ENCODE measurements at places on chromosomes 16 and 17. TPM values are rescaled to one million over a fixed set of nuclear protein-coding genes. Genes with fewer than 3 reads are reported as not detected.

The SHCBP1 gene
- total RNA-seq, result 29.2 TPM

The CTRB2 gene
- not detected for total RNA-seq

The TBX2 gene
- not detected for total RNA-seq

The CHD9NB gene
- 0.17 TPM for total RNA-seq

The PRSS36 gene
- 0.31 TPM for total RNA-seq

The CLDN7 gene
- 2.6 TPM for total RNA-seq

The GDPD1 gene
- total RNA-seq, result 2.7 TPM

The ADAP2 gene
- total RNA-seq, result 2.2 TPM

The ACE gene
- total RNA-seq, result 18.2 TPM

DNA sequence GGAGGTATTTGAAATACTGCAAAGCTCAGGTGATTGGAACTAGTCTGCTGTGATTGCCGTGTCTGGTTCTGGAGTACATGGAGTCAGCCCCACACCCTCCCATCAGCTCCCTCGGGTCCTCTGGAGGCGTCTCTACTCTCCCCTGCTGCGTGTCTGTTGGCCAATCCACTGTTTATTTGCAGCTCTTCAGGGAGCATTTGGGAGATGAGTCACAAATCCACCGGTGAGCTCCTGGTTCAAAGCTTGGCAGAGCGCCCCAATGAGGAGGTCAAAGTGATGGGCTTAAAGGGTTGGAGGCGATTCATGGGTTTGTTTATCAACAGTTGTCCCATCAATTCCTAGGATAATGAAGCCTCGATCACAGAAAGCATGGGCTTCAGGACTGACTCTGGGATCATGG lies 14.6 kb downstream of the CALB2 start:
- DNase-seq, result no peak

DNA sequence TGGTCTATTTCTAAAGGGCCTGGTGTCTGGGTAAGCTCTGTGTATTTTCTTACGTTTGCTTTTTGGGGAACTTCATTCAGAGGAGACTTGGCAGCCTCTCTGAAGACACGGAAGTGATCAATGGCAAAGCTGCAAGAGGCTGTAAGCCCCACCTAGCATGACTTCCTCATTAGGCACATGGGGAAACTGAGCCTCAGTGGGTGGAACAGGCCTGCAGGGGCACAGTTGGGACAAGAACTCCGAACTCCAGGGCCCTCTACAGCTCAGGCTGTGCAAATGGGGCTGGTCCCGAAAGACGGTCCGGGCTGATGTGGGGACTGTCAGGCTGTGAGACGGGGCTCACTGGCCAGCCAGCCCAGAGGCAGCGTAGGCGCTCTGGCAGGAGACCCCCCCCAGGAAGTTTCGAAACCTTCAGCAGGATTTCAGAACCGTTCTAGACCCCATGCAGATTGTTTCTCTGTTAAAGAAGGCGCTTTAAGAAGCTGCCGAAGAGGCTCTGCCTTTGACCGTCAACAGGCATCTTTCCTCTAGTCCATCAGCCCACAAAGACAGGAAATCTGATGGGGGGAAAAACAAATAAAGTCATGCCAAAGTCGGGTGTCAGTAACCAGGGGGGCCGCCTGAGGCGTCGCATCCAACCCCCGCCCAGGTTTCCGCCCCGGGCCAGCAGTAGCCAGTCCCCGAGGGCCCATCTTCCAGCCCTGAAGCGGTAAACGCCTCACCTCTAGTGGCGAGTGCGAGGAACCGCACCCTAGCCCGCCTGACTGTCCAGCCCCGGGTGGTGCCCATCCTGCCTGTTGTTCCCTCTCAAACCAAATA lies 79.8 kb upstream of the TBC1D3K start:
- DNase-seq, result peak; percentile 72

DNA sequence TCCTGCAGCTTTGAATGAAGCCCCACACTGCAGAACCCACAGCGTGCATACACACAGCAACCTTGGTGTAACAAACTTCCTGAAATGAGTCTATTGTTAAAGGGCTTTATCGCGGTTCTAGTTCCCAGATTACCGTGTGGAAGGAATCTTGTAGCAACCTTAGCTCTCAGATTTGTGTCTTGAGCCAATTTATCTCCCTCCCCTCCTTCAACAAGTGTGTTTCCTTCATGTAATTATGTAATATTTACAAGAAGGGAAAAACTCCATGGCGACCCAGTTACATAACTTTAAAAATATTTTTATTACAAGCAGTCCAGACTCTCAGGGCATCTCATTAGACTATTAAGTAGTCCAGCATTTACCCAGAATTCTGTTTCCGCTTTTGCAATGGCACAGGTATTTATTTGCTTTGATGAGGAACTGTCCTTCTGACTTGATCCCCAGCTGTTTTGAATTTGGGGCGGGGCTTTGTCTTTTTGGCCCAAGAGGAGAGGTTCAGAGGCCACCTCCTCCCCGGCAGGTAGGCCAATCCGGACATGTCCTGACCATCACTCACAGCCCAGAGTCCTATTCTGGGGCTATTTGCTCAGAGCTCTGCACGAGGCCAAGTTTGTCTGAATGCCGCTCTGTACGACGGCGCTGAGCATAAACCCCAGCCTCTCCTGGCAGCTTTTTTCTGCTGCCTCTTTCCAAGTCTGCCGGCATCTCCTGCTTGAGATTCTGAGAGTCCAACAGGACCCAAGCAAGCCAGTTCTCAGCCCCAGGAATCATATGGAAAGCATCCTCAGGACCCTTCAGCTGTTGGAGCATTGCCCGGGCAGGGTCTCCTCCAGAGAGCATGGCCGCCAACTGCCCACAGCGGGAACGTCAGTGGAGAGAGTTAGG lies 35.6 kb downstream of the CLEC16A start:
- no peak for DNase-seq

- no peak for DNase-seq
Observed at GRCh38 chr16:19522397-19522732, 467 bp upstream of the GDE1 start.

GRCh38 chr17:46109603-46110189 lies 83.5 kb downstream of the KANSL1 start:
- DNase-seq, result no peak

DNA sequence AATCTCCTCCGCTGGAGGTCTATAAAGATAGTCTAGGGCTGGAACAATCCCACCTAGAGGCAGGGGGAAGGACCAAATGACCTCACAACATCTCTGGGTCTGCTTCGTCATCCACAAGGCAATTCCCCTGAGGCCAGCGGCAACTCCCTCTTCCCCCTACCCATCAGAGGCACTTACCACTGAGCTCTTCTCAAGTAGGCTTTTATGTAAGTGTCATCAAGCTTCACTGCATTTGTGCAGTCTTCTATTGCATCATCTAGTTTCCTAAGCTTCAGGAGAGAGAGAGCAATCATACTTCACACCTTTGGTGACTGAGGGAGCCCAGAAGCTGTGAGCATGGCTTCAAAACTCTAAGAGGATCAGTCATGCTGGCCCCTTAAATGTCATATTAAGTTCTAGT lies 21.0 kb downstream of the CNP start:
- DNase-seq, result no peak

GRCh38 chr16:68839831-68840230 lies 3.5 kb upstream of the TANGO6 start:
- DNase-seq, result no peak

DNA sequence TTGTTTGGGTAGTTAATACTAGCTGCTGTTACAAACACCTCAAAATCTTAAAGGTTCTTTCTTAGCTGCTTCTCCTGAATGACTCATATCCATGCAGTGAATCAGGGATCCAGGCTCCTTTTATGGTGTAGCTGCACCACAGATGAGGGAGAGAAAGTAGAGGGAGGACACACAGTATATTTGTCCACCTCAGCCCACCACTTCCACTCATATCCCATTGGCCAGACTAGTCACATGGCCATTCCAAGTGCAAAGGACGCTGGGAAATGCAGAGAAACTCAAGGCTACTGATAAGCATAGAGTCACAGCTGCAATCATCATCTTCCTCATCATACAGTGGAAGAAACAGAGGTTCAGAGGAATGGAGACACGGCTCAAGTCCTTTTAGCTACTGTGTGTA lies 63.8 kb downstream of the GSG1L start:
- DNase-seq, result no peak

DNA sequence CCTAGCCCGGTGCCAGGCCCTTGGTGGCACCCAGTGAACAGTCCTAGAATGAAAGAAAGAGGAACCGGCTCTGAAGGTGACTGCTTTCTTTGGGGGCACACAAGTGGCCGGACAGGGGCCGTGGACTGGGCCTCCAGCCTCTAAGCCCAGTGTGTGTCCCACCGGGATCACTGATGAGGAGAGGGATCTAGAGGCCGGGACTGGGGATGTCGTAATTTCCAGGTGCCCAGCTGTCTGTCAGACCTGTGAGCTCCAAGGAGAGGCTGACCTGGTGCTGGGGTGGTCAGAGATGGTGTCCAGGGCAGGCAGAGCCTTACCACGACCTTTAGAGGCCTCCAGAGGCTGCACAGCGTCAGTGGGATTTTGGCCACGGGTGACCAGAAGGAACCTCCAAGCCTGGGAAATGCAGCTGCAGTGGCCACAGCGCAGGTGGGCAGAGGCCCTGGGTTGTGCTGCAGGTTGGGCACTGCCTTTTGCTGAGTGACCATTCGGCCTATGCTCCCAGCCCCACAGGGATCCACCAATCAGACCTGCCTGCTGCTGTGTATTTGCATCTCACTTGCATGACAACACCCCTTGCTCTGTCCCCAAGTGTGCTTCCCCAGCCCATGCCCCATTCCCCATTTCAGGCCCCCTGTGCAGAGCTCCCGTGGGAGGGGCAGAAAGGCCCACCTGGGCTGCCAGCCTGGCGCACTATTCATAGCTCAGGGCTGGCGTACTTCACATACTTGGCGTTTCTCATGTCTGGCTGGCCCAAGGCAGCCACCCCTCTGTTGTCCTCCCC lies 12.5 kb downstream of the ARHGAP23 start:
- DNase-seq, result no peak

DNA sequence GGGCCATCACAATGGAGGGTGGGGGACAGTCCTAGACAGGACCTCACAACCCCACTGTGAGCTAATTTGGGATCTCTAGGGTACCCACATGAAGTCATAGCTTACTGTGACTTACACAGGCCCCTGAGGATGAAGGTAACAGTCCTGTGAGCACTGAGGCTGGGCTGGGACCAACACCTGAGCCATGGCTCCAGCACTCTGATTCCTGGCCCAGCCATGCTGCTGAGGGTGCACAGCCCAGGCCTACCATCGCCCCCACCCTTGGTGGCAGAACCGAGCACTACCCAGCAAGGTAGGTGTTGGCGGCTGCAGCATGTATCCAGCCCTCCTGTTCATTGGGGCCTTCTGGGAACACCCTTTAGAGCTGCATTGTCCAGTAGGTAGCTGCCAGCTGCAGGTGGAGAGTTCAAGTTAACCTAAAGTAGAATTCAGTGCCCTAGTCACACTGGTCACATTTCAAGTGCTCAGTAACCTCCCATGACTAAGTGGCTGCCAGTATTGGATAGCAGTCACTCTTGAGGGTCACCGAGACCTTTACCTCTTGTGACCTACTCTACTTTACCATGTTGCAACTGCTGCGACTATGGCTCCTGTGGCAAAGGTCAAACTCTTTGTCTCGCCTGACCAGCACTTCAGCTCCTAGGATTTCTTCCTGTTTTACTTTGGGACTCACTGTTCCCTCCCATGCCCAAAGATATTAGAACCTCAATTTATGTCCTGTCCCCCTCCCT lies 11.6 kb downstream of the AKAP1 start:
- no peak for DNase-seq

DNA sequence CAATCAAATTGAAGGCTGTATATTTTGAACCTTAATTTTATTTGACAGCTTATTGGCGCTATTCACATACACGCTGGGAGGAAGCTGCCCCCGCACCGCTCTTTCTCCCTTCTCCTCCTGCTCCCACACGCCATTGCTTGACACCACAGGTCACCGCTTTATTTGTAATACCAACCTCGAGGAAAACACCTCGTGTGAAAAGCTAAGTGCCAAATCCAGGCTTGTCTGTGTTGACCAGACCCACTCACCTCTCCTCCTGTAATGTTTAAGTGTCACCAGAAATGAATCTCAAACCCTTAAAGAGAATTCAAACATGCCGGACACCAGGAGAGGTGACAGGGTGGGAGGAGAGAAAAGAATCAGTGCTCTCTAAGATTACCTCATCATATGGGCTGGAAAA lies 331.4 kb downstream of the GRIN2A start:
- DNase-seq, result no peak

DNA sequence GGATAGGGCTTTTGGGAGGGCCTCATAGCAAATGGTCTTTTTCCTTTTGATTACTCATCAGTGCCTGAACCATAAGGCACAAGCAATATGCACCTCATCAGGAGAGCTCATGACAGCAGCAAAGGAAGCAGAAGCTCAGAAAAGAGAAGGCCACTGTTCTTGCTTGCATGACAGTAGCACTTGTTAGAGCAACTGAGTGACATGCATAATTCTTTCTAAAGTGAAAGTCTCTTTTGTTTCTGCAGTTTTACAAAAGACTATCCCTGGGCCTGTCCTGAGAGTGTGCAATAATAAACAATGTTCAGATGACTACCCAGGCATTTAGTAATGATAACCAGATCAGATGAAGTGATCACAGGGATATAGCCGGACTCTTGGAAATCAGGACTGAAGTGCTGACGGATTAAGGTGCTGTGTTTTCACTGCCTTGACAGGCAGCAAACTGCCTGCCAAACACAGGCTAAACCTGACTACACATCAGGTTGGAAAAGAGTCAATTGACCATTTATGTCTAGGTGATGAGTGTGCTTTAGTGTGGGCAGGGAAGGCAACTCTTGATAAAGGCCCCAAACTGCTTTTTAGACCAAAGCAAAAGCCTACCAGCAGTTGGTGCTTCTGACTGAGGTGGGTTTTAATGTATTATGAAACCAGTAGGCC lies 1860.3 kb downstream of the TP53TG3F start:
- no peak for DNase-seq

- no peak for DNase-seq
Observed at GRCh38 chr17:49779739-49780231, 8.7 kb upstream of the KAT7 start.

- DNase-seq, result no peak
Observed at GRCh38 chr17:1920948-1921351, 91.1 kb downstream of the RPA1 start.

GRCh38 chr16:25713785-25714570 lies 22.2 kb downstream of the HS3ST4 start:
- DNase-seq, result no peak

GRCh38 chr17:34532281-34533065 lies 46.9 kb upstream of the TMEM132E start:
- DNase-seq, result no peak

- DNase-seq, result no peak
Observed at GRCh38 chr16:83609178-83609577, 198.6 kb upstream of the HSBP1 start.

GRCh38 chr16:19185510-19185851 lies 17.4 kb downstream of the SYT17 start:
- DNase-seq, result no peak

DNA sequence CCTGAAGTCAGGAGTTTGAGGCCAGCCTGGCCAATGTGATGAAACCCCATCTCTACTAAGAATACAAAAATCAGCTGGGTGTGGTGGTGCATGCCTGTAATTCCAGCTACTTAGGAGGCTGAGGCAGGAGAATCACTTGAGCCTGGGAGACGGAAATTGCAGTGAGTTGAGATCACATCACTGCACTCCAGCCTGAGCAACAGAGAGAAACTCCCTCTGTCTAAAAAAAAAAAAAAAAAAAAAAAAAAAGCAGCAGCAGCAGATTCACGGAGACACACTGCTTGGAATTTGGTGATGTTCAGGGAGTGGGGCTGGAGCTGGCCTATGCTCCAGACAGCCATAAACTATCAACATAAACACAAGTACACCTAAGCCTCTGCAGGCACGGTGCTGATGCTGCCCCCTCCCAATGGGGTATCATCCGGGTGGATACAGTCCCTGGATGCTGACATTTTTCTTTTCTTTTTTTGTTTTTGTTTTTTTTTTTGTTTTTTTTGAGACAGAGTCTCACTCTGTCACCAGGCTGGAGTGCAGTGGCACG lies 39.6 kb upstream of the RHOT1 start:
- DNase-seq, result no peak
